ENCODE measurements at places on chromosomes 2 and 18.

GRCh38 chr18:49582579-49582978 lies 20.7 kb downstream of the LIPG start:
- DNase-seq: no peak

- no peak for DNase-seq
These were observed 90.4 kb downstream of the SCN3A start for GRCh38 chr2:165113414-165113813.

- no peak for DNase-seq
These were observed 3.2 kb upstream of the DYTN start for GRCh38 chr2:206721256-206721920.

GRCh38 chr2:109318150-109318948 lies 189.3 kb downstream of the SH3RF3 start:
- DNase-seq: peak; percentile 57

DNA sequence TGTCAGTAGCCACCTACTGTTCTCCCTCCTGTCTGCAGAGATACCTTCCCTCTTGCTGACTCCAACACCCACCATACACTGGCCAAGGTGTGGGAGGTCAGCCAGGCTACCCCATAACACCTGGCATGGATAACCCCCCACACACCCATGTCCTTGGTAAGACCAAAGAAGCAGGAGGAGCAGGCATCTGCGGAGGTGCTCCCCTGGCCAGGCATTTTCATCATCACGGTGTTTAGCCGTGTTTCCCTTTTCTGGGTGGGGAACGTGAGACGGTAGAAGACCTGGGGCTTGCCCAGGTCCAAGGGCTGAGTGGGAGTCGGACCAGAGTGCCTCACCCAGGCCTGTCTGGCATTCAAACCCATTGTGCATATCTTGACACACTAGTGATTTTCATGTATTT lies 150.3 kb downstream of the SMAD7 start:
- no peak for DNase-seq

GRCh38 chr2:27843992-27844391 lies 46.2 kb downstream of the RBKS start:
- DNase-seq: no peak

- no peak for DNase-seq
These were observed 36.1 kb downstream of the GLI2 start for GRCh38 chr2:120771781-120772208.

- DNase-seq: no peak
These were observed 79.8 kb upstream of the CCDC141 start for GRCh38 chr2:179129574-179130238.

DNA sequence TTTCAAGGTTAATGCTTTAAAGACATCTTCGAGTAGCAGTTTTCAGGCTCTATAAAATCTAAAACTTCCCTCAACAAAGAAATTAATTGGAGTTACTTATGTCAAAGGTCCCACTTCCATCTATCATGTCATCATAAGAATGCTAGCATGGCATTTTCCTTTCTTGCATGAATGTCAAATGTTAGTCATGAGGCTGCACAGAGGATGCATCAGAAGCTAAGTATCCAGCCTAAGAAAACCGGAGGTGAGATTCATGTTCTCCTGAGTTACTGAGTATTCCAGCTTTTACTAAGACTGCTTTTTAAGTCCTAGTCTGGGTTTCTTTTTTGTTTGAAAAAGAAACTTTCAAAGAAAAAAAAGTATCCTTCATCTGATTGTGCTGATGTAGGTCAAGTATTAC lies 130.6 kb upstream of the CDH19 start:
- no peak for DNase-seq

DNA sequence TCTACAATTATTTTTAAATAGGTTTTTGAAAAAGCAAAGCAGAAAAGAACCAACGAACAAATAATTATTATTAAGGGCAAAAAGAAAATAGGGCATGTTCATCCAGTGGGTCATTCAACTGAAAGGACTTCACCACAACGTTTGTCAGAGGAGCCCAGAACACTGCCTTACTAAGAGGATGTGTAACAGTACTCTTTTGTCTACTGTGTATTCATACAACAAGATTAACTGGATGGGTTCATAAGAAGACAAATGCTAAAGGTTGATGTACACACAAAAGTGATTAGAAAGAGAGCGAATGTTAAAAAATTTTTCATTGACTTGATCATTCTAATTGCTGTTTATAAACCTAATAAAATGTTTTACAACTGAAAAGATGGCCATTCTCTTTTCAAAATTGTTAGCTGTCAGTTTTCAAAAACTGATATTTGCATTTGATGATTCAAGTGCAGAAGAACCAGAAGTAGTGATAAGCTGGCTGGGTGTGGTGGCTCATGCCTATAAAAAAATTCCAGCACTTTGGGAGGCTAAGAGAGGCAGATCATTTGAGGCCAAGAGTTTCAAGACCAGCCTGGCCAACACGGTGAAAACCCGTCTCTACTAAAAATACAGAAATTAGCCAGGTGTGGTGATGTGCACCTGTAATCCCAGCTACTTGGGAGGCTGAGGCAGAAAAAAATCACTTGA lies 33.1 kb downstream of the MGAT4A start:
- no peak for DNase-seq

DNA sequence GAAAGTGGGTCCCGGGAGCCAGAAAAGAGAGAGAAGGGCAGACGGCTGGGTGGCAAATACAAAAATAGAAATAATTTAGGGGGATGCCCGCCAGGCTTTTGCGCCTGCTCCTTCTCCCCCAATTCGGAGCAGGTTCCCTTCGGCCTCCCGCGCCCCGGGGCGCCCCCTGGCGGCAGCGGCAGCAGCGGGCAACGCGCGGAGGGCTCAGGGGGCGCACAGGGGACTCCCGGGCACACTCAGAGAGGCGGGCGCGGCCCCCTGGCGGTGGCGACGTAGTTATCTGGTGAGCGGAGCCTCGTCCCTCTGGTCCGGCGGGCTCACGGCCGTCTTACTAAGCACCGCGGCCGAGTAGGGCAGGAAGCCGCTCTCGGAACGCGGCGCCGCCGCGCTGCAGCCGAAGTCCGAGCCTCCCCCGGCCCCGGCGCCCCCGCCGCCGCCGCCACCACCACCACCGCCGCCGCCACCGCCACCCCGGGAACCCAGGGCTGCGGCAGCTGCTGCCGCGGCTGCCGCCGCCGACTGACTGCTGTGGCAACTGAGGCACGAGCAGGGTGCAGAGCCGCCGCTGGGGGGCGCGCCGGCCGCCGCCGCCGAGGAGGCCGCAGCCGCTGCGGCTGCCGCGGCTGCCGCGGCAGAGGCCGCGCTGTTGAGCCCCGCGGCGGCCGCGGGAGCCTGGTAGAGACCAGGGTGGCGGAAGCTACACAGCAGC lies 3.8 kb downstream of the EVX2 start:
- no peak for DNase-seq

- no peak for DNase-seq
These were observed 43.1 kb upstream of the PTH2R start for GRCh38 chr2:208363485-208363884.

DNA sequence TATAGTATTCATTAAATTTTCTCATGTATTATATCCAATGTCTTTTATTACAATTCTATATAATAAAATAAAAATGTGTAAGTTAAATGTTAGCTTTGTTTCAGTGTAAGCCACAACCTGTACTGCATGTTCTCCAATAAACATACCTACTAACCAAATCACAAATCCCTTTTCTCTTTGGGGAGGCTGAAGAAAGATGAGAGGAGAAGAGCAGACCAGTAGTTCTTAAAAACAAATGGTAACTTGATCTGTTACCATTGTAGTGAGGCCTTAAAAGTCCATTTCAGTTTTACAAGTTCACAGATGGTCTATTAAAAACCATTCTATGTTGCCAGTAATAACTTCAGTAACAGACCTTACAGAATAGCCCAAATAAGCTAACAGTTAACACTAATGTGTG lies 100.5 kb downstream of the SOS1 start:
- DNase-seq: no peak

DNA sequence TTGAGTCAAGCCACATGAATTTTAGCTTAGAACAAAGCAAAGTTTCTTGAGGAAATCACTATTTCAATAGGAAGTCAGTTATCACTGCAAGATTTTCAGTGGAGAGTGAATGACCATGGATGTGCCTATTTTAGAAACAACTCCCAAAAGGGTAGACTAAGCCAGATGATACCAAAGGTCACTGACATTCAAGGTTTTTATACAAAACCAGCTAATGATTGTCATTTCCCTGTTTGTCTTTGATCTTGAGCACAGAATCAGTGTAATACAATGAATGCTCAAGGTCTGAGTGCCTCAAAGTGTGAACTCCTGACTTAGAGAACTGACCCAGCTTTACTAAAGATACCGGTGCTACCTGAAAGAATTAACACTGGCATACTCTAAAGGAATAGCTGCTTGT lies 60.5 kb downstream of the CDH2 start:
- no peak for DNase-seq

- no peak for DNase-seq
These were observed 214.3 kb upstream of the APCDD1 start for GRCh38 chr18:10239991-10240634.

GRCh38 chr18:58896734-58897508 lies 32.2 kb downstream of the ZNF532 start:
- no peak for DNase-seq

GRCh38 chr18:22066083-22066485 lies 103.3 kb upstream of the GATA6 start:
- no peak for DNase-seq

DNA sequence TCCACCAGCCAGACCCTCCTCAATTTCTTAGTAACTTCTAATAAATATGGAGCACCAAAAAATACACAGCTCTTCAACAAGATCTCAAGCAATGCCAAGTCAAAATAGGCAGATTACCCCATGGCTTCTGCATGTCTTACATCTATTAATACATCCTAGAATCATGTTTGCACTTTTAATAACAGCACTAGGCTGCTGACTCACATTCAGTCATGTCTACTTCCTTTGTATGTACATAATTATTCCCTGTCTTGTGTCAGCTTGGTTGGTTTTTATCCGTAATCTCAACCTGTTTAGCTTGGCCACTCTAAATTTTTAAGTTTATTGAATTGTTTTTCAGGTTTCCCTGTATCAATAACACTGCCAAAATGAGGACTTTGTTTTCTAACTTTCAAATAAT lies 420.1 kb upstream of the ACVR2A start:
- no peak for DNase-seq

GRCh38 chr2:71712158-71712818 lies 258.9 kb downstream of the DYSF start:
- DNase-seq: no peak

DNA sequence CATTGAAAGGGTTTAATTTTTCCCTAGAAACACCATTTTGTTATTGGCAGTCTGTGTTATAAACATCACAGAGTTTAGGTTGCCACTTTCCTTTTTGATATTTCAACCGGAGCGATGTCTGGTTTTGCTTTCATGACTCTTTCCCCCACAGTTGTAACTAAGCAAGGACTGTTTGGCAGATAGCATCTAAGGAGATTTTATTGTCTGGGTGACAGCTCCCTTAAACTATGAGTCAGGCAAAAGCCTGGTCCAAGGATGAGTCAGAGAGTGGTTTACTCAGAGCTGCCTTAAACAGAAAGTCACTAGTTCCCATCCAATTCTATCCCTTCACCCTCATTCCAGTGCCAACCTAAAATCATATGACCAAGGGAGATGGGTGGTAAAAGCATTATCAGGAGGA lies 341.6 kb upstream of the VWC2L start:
- peak; percentile 5 for DNase-seq

GRCh38 chr2:134712299-134712698 lies 6.5 kb downstream of the TMEM163 start:
- no peak for DNase-seq

DNA sequence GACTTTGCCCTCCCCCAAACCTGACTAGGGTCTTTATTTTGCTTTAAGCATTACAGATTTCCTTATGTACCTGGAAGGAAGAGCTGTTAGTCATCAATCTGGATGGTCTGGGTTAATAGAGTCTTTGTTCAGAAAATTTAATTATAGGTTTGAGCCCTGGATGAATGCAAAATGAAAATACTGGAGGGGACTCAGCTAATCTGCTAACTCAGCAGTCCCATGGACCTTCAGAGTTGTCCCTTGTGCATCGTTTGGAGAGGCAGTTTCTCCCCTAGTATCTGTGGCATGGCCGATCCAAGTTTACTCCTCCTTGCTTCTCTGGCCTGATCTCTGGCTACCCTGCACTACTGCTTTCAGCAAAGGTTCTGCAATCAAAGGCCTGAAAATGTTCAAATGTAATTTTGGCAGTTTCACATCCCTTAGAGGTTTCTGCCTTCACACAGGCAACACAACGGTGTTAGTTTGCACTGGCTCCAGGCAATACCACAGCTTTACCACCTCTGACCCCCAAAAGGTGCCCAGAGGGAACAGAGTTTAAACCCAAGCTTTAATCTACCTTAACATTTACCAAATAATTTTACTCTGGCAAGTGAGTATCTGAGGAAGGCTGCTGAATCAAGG lies 134.3 kb downstream of the THADA start:
- DNase-seq: no peak

GRCh38 chr2:29351916-29352591 lies 236.8 kb downstream of the CLIP4 start:
- no peak for DNase-seq

DNA sequence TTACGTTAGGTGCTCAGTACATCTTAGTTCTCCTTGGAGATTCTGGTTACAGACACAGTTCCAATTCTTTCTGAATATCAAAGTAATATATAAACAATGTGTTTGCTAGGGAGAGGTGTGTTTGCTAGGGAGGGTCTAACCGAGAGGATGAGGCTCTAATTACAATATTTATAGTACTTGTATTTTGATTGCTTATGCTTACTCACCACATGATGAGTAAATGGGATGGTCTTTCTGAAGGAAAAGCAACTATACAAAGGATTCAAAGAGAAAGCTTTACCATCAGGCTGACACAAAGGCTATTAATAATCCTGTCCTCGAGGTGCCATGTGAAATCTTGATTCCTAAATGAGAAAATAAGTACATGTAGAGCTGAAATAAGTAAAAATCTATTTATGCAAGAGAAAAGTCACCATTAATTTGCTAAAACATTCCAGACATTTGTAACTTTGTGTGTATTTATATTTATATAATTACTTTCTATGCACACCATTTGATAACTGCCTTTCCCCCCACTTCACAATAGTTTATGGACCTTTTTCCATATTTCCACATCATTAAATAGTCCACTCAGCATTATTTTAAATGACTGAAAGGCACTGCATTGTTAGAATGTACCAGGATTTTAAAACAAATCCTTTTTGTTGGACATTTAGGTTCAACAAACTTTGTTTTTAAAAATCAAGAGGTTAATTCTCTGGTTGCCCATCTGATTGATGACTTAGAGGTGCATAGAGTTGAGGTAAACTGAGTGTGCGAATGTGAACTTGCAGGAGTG lies 94.5 kb upstream of the FN1 start:
- no peak for DNase-seq

GRCh38 chr2:241981076-241981700 lies 111.7 kb downstream of the RTP5 start:
- DNase-seq: no peak

DNA sequence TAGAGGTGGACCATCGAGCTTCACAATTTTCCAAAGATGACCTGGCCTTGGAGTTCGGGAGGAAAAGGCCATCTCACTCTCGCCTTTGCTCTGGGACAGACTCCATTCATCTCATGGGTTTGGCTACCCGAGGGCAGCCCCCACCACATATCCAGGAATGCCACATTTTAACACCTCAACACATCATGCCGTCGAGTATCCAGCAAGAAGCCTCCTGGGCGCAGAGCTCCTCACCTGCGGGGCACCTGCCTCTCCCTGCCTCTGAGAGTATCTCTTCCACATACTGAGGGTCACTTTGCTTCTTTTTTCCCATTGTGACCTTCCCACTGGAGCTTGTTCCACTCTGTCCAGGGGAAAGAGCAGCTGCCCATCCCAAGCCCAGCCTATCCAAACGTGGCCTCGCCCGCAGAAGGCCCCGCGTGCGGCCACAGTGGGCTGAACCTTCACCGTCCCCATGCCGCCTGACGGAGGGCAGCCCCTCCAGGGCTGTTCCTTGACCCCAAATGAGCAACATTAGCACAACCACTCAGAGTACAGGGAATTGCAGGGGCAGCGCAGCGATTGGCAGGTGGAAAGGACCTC lies 5.5 kb upstream of the LIMS2 start:
- DNase-seq: no peak

All from tibial nerve (tissue), 4 donors.